ENCODE measurements at places on chromosomes 16 and 17.

- no peak for DNase-seq
Measured at GRCh38 chr16:78291604-78292003, 192.2 kb downstream of the WWOX start.

DNA sequence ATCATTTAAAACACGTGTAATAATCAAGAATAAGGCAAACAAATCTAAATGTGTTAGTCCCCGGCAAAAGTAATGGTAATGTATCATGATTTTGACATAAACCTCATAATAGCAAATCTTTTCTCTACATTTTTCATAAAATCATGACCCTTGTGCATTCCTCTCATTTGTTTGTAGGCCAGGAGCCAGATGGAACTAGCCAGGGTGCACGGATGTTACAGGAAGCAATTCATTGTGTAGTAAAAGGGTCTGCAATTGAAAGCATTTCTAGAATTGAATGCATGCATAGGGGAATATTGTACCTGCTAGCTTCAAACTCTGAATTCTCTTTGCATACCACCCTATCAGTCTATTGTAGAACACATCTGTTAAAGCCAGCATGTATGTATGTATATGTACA, 66.6 kb downstream of the CNTNAP4 start:
- no peak for DNase-seq

DNA sequence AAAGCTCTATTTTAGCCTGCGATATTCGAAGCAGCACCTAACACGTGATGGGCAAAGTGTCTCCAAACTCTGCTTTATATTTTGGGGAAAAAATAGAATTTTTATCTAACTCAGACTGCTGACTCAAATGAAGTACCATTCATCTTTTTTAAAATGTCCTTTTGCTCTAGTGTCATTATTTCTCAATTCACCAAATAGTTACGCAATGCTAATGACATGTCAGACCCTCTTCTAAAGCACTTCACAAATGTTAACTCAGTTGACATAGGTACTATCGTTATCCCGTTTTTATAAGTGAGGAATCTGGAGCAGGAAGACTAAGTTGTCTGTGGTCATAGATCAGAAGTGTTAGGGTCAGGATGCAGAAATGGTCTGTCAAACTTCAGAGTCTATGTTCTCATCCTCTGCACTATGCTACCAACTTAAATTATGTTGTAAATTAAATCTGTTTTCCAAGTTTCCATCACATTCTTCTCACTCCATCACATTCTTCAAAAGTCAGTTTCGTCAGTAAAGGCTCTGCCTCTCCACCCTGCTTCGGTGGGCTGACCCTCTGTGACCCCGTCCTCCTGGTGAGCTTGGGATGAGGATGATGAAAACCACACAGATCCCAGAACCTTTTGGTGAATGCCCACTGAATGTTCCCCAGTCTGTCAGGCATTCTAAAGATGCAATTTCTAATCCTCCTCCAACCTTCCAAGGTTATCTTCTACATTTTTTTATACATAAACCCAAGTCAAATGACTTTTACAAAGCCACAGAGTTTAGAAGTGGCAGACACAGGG, 102.8 kb downstream of the ADAMTS18 start:
- no peak for DNase-seq

GRCh38 chr17:73678999-73679398, 34.8 kb upstream of the SDK2 start:
- DNase-seq, result no peak

DNA sequence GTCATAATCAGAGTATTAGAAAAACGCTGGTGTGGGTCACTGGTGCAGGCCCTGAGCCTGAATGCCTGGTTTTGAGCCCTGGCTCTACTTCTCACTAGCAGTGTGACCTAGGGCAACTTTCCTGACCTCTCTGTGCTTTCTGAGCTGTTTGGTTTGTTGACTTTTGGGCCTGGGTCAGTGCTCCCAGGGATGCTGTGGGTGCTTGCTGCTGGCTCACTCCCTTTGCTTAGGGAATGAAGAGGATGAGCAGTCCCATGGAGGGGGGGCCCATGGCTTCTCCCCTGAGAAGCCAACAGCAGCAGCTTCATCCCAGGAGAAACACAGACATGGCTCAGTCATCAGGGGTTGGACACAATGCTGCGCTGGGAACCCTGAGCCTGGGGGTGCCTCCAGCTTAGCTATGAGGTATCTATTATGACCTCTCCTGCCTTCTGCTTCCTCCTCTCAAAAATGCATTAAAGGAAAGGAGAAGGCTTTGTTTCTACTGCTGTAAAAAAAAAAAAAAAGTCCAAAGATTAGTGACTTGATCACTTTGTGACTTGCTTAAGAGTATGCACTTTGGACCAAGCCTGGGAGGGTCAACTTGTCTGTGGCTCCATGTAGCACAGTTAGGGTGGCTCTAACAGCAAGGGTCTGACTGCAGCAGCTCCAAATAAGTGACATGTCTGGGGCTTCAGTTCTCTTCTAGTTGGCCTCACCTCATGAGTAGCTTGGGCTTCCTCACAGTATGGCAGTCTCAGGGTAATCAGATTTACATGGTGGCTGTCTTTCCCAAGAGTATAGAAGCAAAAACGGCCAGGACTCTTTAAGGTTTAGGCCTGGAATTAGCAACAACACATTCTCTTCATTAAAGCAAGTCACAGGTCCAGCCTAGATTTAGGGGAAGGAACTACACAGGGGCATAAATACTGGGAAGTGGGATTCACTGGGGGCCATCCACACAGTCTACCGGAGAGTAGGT, 13.0 kb downstream of the NKD1 start:
- no peak for DNase-seq

- DNase-seq, result no peak
Measured at GRCh38 chr16:3212567-3212966, 22.4 kb downstream of the ZNF200 start.

DNA sequence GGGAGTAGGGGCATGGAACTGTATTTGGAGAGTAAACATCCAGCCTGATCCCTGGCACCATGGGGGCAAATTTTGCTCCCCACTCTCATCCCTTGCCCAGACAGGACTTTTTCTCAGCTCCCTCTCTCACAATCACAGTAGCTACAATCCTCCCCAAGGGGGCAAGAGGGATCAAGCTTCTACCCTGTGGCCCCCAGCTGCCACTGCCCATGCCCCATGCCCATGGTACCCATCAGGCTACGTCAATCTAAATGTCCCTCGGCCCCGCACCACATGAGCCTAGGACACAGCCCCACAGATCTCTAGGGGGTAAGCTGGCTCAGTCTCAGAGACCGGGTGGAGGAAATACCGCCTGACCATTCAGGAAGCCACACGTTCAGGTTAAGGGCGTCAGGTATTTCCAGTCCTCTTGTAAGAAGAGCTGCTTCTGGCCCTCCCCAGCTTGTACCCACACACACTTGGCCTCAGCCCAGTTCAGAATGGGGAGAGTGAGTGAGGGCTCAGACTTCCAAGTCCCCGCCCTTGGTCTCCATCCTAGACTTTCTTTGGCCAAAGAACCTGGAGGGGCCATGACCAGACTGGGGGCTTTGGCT, 1.8 kb downstream of the CACNB1 start:
- DNase-seq, result no peak

GRCh38 chr16:80720804-80721371, 83.5 kb downstream of the CDYL2 start:
- DNase-seq, result no peak

DNA sequence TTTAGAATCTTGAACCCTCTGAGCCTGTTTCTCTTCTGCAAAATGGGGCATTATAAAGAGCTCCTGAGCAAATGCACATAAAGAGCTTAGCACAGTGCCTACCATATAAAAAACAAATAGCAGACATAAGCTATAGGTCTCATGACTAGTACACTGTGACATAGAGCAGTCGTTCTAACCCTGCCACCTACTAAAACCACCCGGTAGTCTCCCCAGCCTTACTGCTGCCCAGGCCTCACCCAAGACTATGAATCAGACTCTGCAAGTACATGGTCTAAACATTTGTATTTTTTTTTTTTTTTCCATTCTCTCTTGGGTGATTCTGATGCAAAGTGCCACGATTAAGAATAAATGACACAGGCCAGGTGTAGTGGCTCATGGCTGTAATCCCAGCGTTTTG, 33.9 kb downstream of the STX8 start:
- no peak for DNase-seq

DNA sequence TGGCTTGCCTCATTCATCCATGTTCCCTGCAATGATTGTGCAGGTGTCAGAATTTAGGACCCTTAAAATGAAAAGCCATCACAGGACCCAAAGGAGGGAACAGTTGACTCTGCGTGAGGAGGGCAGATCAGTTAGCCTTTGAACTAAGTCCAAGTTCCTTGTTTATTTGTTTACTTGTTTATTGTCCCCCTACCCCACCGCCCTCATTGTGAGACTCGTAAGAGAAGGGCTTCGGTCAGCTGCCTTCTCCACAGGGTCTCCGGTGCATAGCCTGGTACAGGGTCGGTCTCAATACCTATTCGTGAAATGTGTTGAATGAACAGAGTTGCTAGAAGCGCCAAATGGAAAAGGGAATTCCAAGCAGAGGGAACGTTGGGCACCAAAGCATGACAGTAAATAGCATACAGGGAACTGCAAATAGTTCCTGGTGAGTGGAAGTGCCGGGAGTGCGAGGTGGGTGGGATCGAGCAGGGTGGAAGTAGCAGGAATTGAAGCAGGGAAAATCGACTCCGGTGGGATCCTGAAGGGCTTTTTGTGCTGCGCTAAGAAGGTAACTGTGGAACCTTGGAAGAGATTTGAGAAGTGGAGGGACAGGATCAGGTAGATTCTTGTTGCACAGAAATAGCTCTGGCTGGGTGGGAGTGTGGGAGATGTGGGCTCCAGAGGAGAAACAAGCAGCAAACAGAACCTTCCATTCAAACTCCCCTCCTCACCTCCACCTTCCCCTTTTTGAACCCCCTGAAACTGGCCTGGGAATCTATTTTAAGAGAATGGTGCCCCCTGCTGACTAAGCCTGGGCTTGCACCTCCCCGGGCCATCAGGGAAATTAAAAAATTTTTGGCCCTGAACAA, 12.7 kb downstream of the SLC35B1 start:
- no peak for DNase-seq

DNA sequence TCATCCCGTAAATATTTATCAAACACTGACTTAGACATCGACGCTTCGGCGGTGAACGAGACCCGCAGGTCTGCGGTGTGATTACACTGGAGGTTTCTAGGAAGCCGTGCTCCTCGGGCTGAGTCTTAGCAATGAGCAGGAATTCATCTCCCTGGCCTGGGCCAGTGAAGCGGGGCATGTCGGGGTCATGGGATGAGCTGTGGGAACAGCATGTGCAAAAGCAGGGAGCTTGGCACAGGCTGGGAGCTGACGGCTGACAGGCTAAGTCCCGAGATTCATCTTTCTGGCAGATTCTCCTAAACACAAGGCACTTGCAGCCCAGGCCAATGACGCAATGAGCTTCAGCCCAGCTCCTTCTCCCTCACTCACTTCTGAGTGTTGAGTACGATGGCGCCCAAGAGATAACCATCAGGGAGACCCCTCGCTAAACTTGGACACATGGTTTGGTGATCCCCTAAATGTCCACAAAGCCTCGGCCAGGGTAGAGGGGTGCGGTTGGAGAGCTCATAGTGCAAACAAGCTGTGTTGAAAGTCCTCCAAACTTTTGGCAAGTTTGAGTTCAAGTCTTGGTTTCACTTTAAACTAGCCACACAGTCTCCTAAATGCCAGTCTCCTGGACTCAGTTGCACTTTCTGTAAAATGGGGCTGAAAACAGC, 12.8 kb downstream of the CRISPLD2 start:
- DNase-seq, result no peak

DNA sequence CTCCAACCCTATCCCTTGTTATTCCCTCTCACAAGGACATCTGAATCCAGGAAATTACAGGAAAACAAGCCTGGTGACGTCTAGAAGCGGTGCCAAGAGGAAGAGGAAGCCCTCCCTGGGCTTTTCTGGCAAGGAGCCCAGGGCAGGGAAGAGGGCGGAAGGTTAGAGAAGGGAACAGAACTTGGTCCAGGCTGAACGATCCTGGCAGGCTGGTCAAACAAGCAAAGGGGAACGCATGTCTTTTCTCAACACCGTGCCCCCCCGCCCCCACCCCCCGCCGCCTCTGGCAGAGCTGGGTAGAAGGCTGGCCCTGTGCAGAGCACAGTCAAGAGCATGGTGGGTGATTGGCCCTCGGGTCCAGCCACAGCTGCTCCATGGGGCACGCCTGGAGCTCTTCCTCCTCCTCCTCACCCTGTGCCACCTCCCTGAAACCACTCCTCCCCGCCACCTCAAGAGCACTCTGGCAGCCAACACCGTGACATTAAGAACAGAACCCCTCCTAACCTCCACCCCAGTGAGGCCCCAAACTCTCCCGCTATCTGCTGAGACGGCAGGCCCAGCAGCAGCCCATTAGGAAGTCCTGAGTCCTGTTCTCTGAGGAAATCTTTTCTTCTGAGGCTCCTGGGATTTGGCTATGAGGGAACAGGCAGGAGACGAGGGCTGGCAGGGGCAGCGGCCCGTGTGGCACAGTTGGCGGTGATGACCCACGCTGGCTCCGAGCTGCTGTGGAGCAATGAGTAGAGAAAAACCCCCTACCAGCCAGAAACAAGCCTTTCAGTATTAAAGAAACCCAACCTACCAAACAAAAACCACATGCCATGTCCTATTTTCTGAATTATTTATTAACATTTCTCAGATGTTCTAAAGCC, 7.3 kb downstream of the C16orf86 start:
- no peak for DNase-seq

- DNase-seq, result no peak
Measured at GRCh38 chr17:80980397-80981061, 11.1 kb upstream of the CHMP6 start.

GRCh38 chr16:87491522-87492290, 1.1 kb downstream of the ZCCHC14 start:
- no peak for DNase-seq

Measured in stimulated activated CD8-positive, alpha-beta memory T cell treated with anti-CD3 and anti-CD28 coated beads, Interleukin-7, amount 100 ng/mL, for 48 hours (primary cell).